Breast epithelium (tissue), 4 donors: ENCODE measurements at places on chromosomes 3 and 15. TPM values are rescaled to one million over a fixed set of nuclear protein-coding genes. Genes with fewer than 3 reads are reported as not detected.

DNA sequence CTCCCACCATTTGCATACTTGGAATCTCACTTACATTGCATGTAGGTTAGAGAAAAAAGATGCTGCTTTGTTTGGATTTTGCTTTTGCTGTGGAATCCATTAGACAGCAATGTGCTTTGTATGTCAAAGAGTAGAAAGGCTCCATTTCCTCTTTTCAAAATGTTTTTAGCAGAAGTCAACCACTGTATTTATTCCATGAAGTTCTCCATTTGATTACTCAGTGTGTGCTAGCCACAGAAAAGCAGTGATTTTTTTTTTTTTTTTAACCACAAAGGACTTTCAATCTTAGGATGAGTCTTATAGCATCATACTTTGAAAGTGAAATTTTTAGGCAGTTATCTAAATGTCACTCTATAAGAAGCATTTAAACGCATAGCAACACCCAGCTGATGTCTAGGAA is 285.0 kb upstream of the ADAMTS9 start:
- no peak overlapping the region for H3K27ac ChIP-seq
- H3K4me3 ChIP-seq: no peak overlapping the region
- H3K36me3 ChIP-seq: no peaks in the 10 kb centered on the region
- no peaks in the 10 kb centered on the region for H3K27me3 ChIP-seq
- no peaks in the 10 kb centered on the region for H3K4me1 ChIP-seq
- DNase-seq: no peak

DNA sequence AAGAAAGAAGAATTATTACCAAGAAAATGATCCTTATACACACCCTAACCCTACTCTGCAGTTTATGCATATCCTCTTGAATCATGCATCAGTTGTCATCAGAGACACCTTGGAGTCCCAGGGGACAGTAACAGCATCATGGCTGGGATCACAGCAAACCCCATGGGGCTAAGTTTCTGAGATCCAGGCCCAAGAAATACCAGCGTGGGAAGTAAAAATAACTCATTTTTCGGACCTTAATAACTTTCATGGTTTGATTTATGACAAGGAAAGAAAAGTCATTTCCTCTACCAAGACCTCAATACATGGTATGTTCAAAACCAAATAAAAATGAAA is 38.8 kb upstream of the B3GNT5 start:
- no peaks in the 10 kb centered on the region for H3K27me3 ChIP-seq
- H3K27ac ChIP-seq: no peak overlapping the region
- no peaks in the 10 kb centered on the region for H3K4me1 ChIP-seq
- no peaks in the 10 kb centered on the region for H3K36me3 ChIP-seq
- no peak overlapping the region for H3K4me3 ChIP-seq

DNA sequence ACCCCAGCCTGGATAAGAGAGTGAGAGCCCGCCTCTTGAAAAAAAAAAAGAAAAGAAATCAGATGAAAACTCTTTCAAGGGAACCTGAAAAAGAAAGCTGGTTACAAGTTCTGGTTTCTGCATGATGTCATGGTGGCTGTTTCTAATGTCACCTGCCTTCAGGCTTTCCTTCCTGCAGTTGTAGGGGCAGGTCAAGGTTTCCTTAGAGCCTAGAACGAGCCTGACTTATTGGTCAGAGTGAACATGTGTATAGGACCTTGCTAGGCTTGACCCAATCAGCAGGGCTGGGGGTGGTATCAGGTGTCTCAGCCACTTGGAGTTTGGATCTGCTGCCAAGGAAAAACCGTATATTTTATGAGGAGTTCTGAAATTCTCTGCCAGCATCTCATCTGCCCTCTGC is 3.8 kb downstream of the IVD start:
- no peak overlapping the region for H3K27ac ChIP-seq
- DNase-seq: no peak
- H3K36me3 ChIP-seq: no peaks in the 10 kb centered on the region
- no peaks in the 10 kb centered on the region for H3K27me3 ChIP-seq
- no peak overlapping the region for H3K4me3 ChIP-seq

GRCh38 chr3:169479314-169479939 is 184.1 kb downstream of the MECOM start:
- H3K36me3 ChIP-seq: no peaks in the 10 kb centered on the region
- H3K27me3 ChIP-seq: no peaks in the 10 kb centered on the region
- no peak for DNase-seq
- H3K4me3 ChIP-seq: no peak overlapping the region

PLD1 gene
- 36.9 TPM for total RNA-seq

ALDH1A3 gene
- 44.9 TPM for total RNA-seq

SH3GL3 gene
- not detected for total RNA-seq
